NCI-H1417 treated with DMSO at 0.1 percent for 48 hours (cell line): ENCODE measurements at places on chromosomes 1 and 21.

GRCh38 chr1:241045659-241046058 lies 311.3 kb downstream of the RGS7 start:
- no peak for DNase-seq

- no peak for DNase-seq
Observed at GRCh38 chr21:16145052-16145451, 415.3 kb downstream of the USP25 start.

GRCh38 chr1:59359325-59359724 lies 62.4 kb downstream of the FGGY start:
- DNase-seq, result no peak

DNA sequence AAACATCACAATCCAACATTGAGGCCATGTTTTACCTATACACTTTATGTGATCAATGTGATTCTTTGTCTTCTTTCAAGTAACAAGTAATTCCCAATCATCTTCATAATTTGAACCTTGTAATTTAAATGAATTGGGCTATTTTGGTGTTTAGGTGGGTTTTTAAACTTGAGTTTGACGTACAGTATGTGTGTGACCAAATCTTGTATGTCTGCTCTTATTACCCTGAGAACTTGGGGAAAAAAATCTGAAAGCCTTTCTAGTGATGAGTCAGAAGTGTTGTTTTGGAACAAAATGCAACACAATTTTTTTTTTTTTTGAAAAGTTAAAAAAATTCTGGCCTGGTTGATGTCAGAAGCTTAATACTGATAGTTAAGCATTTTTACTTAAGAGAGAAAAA lies 68.5 kb downstream of the HHAT start:
- no peak for DNase-seq

- no peak for DNase-seq
Observed at GRCh38 chr21:14572204-14572780, 26.2 kb upstream of the SAMSN1 start.

- DNase-seq, result no peak
Observed at GRCh38 chr1:183604038-183604808, 14.0 kb upstream of the NCF2 start.

- DNase-seq, result no peak
Observed at GRCh38 chr1:245301162-245301580, 146.4 kb downstream of the KIF26B start.

GRCh38 chr1:111739925-111740765 lies 950 bp upstream of the INKA2 start:
- no peak for DNase-seq

- no peak for DNase-seq
Observed at GRCh38 chr21:35208810-35209517, 159.9 kb upstream of the RUNX1 start.

GRCh38 chr1:11320153-11320936 lies 47.3 kb downstream of the UBIAD1 start:
- no peak for DNase-seq

DNA sequence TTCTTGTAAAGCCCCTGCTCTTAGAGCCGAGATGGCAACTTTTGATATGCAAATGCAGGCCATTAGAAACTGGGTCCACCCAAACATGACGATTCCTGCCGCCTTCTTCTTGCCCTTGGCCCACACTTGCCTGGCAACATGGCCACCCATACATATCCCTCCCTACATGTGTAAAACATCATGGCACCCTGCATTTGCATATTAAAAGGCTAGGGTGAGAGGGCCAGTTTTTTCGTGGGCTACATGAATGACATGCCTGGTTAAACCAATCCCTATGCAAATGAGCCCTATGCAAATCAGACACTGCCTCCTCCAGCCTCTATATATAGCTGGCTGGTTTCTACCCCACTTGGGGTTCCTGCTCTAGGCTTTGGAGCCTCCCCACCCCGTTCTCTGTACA lies 18.8 kb downstream of the PLA2G2A start:
- DNase-seq, result no peak

GRCh38 chr1:170518965-170519364 lies 13.0 kb upstream of the GORAB start:
- no peak for DNase-seq

DNA sequence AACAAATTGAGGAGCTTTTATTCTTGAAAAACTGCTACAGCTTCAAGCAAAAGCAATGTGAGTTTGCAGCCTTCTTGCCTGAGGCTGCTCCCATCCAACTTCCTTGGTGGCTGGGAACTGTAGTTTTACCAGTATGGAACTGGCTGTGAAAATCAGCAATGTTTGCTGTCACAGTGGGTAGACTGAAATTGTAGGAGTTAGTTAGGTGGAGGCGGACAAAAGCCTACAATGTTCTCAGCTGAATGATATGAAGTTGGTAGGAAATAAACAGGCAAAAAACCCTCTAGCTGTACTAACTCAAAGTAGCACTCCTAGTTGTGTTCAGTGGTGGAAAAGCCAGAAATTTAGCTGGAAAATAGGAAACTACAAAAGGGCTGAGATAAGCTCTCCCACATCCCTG lies 18.5 kb downstream of the HAX1 start:
- no peak for DNase-seq

DNA sequence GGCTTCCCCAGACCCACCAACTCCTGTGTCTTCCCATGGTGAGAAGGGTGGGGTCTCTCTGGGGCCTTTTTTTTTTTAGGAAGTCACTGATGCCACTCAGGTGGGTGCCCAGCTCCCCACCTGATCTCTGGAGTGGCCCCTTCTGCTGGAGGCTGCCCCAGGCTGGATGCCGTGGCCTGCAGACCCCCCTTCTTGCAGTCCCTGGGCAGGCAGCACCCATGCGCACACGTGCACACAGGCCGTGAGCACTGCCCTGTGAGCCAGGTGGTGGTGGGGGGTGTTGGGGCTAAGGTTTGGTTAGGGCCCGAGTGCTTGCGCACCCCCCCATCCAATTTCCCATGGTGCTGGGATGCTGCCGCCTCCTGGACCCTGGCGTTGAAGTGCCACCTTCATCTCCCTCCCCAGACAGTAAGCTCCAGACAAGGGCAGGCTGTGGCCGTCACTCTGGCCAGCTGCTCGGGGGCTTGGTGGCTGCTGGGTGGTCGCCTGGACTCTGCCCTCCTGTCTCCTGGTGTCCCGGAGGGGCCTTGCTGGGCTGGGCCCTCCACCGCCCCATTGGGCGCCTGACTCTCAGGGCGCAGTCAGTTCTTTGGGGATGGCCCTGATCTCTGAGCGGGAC lies 50.6 kb downstream of the SKI start:
- no peak for DNase-seq

- peak; percentile 25 for DNase-seq
Observed at GRCh38 chr1:154878371-154879037, 8.4 kb upstream of the KCNN3 start.

DNA sequence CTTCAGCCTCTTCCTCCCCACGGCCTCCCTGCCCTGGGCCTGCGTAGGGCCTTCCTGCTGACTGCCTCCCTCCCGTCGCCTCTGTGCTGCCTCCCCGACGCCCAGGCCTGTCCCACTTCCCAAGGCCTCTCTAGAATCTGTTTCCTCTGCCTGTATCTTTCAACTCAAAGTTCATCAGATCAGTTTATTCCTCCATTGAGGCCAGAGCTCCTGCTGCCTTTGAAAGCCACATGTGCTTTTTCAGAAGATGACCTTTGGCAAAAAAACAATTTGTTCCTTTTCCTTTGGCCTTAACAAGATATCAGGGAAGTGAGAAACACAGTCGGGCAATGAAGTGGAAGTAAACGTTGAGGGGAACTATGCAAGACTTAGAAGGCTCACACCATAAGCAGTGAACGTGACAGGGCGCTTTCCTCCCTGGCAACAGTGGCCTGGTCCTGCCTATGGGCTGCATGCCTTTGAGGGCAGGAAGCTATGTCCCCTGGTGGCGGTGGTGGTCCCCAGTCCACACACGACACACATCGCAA lies 85.9 kb downstream of the PSMG1 start:
- no peak for DNase-seq

DNA sequence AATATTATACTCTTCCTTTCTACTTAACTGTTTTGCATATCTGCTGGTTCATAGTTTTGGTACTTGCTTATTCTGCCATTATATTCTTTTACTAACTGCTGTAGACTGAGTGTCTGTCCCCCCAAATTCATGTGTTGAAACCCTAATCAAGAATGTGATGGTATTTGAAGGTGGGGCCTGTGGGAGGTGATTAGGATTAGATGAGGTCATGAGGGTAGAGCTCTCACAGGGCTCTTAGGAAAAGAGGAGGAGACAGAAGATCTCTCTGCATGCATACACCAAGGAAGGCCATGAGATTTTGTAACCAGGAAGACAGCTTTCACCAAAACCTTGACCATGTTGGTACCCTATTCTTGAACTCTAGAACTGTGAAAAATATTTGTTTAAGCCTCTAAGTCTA lies 354.1 kb upstream of the B3GALT2 start:
- DNase-seq, result no peak

DNA sequence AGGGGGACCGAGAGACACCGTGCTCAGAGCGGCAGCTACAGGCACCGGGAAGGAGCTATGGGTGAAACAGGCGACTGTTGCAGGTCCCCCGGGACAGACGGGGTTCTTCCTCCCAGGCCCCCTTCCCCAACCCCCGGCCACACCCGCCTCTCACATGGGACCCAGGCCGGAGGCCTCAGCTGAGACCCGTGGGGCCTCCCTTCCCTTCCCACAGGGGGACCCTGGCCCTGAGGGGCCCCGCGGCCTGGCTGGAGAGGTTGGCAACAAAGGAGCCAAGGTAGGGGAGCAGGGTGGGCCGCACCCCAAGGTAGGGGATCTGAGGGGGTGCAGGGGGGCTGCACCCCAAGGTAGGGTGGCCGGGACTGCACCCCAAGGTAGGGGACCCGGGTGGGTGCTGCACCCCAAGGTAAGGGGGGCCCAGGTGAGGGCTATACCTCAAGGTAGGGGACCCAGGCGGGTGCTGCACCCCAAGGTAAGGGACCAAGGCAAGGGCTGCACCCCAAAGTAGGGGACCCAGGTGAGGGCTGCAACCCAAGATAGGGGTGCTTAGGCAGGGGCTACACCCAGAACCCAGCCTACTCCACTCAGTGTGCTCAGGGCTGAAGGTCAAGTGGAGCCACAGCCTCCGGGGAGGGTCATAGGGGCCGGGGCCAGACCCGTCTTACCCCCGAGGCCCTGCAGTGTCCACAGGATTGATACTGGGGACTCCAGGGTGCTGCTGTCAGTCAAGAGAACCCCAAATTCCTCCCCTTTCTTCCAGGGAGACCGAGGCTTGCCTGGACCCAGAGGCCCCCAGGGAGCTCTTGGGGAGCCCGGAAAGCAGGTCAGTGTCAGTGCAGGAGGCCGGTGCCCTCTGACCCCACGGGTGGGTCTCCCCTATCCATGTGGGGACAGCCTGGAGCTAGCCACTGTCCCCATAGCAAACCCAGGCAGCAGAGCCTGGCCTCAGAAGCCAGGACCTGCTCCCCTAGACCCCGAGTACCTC lies 22.7 kb downstream of the COL6A2 start:
- DNase-seq, result no peak

DNA sequence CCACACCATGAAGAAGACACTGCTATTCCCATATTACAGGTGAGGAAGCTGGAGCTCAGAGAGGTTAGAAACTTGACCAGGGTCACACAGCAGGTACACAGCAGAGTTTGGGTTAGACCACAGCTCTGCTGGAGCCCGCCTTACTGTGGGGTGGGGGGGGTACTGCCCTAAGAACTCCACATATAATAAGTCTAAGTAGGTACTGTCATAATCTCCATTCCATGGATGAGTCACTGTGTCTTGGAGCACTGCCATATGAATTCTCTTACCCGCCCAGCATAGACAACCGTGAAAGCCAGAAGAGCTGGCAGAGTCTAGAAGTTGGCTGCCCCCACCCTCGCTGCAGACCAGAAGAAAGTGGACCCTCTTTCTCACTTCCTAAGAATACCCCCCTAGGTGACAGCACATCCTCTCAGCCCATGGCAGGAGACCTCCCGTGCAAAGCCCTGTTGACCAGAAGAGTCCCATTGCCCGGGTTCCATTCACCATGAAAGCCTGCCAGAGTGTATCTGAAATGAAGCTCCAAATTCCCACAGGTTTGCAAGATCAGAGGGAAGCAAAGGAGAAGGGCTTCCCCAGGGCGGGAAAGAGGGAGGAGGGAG lies 5.2 kb upstream of the PLA2G2D start:
- DNase-seq, result no peak

DNA sequence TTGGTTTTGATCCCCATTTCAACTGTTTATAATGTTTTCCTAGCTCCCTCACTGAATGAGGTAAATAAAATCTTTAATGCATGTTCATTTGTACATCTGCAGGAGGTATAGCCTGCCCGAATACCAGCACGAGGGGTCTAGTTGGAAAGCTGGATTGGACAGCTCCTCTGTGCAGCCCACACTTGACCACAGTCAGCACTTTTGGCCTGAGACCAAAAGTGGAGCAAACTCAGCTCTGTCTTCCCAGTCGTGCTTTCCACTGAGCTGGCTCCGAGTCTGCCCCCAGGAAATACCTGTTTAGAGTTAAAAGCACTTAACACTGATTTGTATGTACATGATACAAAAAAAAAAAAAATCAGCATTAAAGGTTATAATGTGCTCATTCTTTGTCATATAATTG lies 224.4 kb downstream of the DSCAM start:
- DNase-seq, result no peak
